ENCODE measurements at places on chromosomes 5 and 9. TPM values are rescaled to one million over a fixed set of nuclear protein-coding genes. Genes with fewer than 3 reads are reported as not detected.

The TMOD1 gene
- total RNA-seq, result 5.8 TPM

The FBN2 gene
- total RNA-seq, result 1.4 TPM

The VPS13A gene
- 26.8 TPM for total RNA-seq

The JAKMIP2 gene
- 0.06 TPM for total RNA-seq

The ORM2 gene
- not detected for total RNA-seq

The ALDH7A1 gene
- 25.1 TPM for total RNA-seq

The CKMT2 gene
- total RNA-seq, result 18.9 TPM

The SH2D3C gene
- total RNA-seq, result 28.1 TPM

The FCN2 gene
- total RNA-seq, result 1.2 TPM

The BSPRY gene
- 0.19 TPM for total RNA-seq

The LRRTM2 gene
- total RNA-seq, result 1.3 TPM

The SPATA31E1 gene
- not detected for total RNA-seq

The PCDHB2 gene
- total RNA-seq, result 3.4 TPM

The PCDHA3 gene
- total RNA-seq, result 0.29 TPM

The AFAP1L1 gene
- total RNA-seq, result 49.3 TPM

The ANKRD33B gene
- total RNA-seq, result 5.7 TPM

The GZMA gene
- 1.0 TPM for total RNA-seq

The TSC1 gene
- 36.3 TPM for total RNA-seq

The TAF11L5 gene
- not detected for total RNA-seq

The GPR150 gene
- 0.32 TPM for total RNA-seq

The SLC22A5 gene
- 20.6 TPM for total RNA-seq

The PCDHB11 gene
- 2.0 TPM for total RNA-seq

The PRDM9 gene
- total RNA-seq, result not detected

The SLC36A3 gene
- total RNA-seq, result not detected

The CDC14B gene
- 37.4 TPM for total RNA-seq
